Activated naive CD8-positive, alpha-beta T cell treated with anti-CD3 and anti-CD28 coated beads for 36 hours (primary cell): ENCODE measurements at places on chromosomes 1 and 21. TPM values are rescaled to one million over a fixed set of nuclear protein-coding genes. Genes with fewer than 3 reads are reported as not detected.

Gene DAB1
- total RNA-seq: not detected

- H3K36me3 ChIP-seq: no peaks in the 10 kb centered on the region
- no peak overlapping the region for H3K27ac ChIP-seq
- peaks cover 33% of the 10 kb centered on the region for H3K27me3 ChIP-seq
- H3K4me3 ChIP-seq: no peak overlapping the region
- DNase-seq: no peak
Observed at GRCh38 chr1:48175116-48175515, 47.4 kb upstream of the SLC5A9 start.

Gene VASH2
- 0.22 TPM for total RNA-seq

GRCh38 chr1:160638540-160638857, 8.3 kb downstream of the SLAMF1 start:
- H3K27me3 ChIP-seq: no peaks in the 10 kb centered on the region
- H3K4me1 ChIP-seq: peaks cover 87% of the 10 kb centered on the region
- DNase-seq: no peak
- peaks cover 80% of the 10 kb centered on the region for H3K36me3 ChIP-seq
- peak overlapping the region; percentile 67 for H3K4me3 ChIP-seq

Gene ILDR2
- total RNA-seq: 6.6 TPM
